ENCODE measurements at places on chromosomes 2 and 18.
A peak's percentile ranks its signal among the peaks of the same experiment; 100 is the strongest.

DNA sequence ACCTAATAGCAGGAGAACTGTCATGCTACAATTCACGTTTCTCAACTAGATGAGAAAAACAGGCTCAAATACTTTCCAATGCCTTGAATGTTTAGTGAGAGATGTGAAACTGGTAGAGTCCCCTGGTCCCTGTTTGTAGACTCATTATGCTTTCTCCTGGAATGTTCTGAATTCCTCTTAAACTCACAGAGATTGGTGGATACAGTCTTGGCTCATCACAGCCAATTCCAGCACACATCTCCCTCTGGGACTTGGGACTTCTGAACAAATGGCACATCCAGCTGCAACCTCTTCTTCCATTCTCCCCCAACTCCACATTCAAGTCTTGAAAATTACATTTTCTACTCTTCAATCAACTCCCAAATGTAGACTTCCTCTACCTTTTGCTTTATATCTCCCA is 58.4 kb upstream of the NT5C1B start:
- DNase-seq, result no peak

DNA sequence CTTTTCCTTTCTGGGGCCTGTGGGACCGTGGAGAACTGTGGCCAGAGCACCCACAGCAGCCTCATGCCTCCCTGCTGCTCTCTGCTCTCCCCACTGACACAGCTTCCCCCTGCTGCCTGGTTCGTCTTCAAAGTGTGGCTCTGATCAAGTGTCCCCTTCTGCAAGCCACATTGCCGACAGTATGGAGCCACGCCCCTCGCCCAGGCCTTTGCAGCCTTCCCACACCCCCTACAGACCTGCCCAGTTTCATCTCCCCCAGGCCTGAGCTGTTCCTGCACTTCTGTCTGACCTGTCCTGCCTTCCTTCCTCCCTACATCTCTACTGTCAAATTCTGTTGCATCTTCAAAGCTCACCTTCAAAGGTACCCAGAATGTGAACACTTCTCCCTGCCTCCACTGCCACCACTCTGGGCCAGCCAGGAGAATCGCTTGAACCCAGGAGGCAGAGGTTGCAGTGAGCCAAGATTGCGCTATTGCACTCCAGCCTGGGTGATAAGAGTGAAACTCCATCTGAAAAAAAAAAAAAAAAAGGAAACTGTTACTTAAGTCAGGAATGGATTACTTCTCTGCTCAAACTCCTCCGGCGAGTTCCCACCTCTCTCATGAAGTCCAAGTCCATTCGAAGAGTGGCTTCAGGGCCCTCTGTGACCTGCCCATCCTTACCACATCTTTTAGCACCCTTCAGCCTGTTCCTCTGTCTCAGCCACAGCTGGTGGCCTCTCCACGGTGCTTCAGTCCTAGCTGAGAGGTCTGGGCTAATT is 29.0 kb upstream of the CATIP start:
- DNase-seq, result no peak

DNA sequence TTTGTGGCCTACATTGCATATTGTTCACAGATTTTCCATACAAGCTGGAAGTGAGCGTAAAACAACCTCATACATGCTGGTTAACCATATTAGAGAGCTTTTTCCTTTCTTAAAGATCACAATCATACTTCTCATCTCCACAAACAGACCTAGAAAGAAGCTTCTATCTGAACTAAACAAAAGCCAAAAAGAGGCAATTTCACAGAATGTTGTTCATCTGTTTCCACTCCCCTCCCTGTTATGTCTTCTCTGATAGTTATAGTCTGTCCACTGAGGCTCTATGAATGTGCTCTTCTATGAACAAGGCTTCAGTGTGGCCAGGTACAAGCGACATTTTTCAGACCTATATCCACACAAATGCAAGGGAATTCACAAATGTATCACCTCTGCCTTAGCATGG is 63.4 kb downstream of the LDAH start:
- DNase-seq, result no peak

DNA sequence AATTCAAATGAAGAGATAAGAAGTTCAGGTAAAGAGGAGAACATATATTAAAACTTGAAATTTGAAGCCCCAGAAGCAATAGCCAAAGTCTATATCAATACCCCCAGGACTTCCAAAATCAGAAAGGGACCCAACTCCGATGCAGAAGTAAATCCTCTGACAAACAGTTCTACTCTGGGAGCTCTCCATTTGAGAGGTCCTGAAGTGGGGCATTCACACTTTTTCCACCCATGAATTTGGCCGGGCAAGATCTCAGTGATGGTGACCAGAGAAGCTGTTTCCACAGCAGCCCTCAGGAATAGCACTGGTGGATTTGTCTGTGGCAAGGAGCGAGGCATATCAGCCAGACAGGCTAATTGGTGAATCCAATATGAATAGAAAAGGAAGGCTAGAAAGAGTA is 313.6 kb upstream of the MC4R start:
- no peak for DNase-seq

GRCh38 chr2:216574046-216574445 is 59.2 kb upstream of the IGFBP2 start:
- DNase-seq, result no peak

- no peak for DNase-seq
These were observed 86.7 kb upstream of the NCKAP5 start for GRCh38 chr2:133654949-133655348.

- DNase-seq, result peak; percentile 82
These were observed 16.8 kb upstream of the HES6 start for GRCh38 chr2:238256594-238257104.

GRCh38 chr2:36819095-36819711 is 122.7 kb downstream of the VIT start:
- no peak for DNase-seq

DNA sequence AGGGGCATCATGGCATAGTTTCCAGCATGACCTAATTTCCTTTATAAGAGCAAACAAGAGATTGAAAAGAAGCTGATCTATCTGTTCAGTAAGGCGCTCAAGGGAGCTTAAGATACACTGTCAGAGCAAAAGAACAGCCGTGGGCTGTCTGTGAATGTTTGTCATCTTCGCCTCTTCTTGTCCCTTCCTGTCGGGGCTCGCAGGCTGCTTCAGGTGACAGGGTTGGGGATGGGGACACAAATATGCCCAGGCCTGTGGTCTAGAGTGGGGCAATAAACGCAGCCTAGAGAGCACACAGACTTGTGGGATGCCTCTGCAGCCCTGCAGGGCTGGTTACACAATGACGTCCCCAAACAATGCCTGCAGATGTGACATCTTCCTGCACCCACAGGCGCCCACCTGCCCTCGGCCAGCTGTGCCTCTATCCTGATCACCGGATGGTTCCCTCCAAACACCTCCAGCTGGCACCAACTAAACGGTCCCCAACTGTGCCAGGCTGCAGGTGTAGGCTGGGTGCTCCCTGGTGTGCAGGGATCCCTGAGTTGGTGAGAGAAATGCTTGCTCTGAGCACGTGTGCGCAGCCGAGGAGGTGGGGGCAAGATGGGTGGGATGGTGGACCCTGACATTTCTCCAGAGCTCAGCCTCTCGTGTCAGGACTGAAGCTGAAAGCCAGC is 72.8 kb downstream of the EDAR start:
- no peak for DNase-seq

DNA sequence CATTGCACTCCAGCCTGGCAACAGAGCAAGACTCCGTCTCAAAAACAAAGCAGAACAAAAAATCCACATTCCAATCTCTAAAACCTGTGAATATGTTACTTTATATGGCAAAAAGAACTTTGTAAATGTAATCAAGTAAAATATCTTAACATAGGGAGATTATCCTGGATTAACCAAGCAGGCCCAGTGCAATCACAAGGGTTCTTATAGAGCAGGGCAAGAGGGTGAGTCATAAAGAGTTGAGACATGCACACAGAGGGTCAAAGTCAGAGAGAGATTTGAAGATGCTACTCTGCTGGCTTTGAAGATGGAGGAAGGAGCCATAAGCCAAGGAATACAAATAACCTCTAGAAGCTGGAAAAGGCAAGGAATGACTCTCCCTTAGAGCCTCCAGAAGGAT is 60.9 kb upstream of the SLC9A2 start:
- no peak for DNase-seq

DNA sequence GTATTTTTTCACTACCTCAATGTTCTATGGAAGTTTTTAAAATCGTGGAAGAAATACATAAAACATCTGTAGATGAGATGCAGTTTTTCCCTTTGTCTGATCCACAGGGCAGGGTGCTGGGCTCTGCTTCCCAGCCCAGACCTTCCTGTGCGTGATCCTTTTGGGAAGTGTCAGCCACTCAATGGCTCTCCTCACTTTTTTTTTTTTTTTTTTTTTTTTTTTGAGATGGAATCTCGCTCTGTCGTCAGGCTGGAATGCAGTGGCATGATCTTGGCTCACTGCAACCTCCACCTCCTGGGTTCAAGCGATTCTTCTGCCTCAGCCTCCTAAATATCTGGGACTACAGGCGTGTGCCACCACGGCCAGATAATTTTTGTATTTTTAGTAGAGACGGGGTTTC is 32.8 kb downstream of the SOWAHC start:
- DNase-seq, result no peak
